ENCODE measurements at places on chromosomes 13 and 19.

DNA sequence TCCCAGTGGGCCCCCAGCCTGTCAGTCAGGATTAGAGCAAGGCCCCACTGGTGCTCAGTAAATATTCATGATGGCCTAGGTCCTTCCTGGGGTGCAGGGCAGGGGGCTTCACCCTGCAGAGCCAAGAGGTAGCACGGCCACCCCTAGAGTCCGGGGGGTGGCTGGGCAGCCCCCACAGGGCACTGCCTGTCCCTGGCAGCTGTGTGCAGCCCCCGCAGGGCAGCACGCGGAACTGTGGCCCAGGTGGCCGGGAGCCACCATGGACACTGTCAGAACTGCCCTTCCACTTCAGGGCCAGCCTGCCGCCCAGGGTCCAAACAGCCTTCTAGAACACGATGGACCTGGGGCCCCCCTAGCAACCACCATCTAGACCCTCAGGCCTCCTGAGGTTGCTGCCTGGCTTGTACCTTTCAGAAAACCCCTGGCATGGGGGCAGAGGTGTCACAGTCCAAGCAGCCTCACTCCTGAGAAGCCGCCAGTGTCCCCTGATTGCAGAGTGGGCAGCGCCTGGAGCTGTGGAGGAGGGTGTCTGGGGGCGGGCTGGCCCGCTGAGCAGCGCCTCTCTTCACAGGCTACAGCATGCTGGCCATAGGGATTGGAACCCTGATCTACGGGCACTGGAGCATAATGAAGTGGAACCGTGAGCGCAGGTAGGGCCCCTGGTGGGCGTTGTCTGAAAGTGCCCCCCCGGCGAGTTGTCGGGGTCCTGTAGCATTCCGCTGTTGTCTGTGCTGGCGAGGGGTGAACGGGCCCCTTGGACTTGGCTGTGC is 2.9 kb upstream of the YJEFN3 start:
- no peak for DNase-seq

DNA sequence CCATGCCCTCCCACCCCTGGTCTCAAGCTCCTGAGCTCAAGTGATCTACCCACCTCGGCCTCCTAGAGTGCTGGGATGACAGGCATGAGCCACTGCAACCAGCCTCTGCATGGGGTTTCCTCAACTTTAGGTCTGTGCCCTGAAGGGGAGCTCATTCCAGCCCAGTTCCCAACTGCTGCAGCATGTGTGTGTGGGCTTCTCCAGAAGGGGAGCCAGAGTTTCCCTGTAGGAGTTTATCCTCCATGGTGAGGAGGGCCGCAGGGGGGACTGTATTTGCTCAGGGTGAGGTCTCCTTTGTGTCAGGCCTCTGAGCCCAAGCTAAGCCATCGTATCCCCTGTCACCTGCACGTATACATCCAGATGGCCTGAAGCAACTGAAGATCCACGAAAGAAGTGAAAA is 11.3 kb upstream of the ZNF808 start:
- no peak for DNase-seq

GRCh38 chr13:53622456-53622855 is 593.8 kb downstream of the OLFM4 start:
- no peak for DNase-seq

- DNase-seq, result no peak
Measured at GRCh38 chr19:7818806-7819205, 11.2 kb upstream of the EVI5L start.

GRCh38 chr19:29495091-29495490 is 30.7 kb upstream of the VSTM2B start:
- peak; percentile 91 for DNase-seq

DNA sequence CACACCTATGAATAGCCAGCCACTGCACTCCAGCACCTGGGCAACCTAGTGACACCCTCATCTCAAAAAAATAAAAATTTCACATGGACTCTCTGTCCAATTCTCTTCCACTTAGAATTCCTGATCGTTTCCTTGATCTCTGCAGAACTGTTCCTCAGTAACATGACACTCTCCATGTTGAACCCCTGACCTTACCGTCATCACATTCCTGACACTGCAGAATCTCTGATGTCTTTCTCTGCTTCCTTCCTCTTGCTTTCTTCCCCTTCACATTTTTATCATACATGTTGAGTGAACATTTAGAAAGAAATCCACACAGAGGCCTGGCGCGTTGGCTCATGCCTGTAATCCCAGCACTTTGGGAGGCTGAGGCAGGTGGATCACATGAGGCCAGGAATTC is 15.0 kb downstream of the ZNF114 start:
- DNase-seq, result no peak

GRCh38 chr13:76775088-76775740 is 111.0 kb downstream of the KCTD12 start:
- no peak for DNase-seq

DNA sequence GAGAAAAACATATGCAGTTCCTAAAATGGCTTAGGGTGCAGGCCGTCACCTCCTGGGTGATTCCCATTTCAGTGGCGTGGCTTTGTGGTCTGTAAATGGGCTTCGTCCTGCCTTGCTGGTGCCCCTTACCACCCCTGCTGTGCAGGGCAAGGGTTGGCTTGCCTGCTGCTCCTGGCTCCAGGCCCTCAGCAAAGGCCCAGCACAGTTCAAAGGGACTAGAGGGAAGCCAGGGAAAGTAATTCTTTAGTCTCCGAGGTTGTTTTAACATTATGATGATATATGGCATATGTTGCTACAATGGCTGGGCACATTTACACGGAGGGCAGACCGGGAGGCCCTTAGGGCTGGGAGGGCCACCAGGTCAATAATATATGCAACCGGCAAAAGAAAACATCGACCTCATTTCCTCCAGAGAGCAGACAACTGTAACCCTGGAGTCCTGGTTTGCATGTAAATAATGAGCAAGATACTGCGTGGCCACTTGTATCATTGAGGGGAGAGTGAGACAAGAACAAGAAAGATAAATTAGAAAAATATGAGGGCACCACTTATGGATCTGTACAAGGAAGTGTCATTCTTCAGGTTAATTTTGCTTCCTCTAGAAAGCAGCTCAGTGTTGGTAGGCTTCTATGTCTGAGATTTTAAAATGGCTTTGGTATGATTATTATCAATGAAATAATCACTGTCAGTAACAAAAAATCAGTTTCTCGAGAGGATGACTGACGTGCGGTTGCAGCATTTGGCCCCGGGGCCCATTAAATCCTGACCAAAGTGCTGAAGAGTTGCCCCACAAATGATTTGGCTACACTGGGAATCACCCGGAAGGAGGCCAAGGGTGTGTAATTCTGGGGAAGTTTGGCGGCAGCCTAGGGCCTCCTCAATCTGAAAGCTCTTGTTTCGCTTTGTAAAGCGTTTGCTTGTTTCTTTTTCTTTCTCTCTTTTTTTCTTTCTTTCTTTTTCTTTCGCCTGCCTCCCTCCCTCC is 32.8 kb upstream of the URI1 start:
- no peak for DNase-seq

- DNase-seq, result no peak
Measured at GRCh38 chr19:5314012-5314906, 26.4 kb downstream of the PTPRS start.

- no peak for DNase-seq
Measured at GRCh38 chr19:8242211-8242821, 33.1 kb downstream of the CERS4 start.

DNA sequence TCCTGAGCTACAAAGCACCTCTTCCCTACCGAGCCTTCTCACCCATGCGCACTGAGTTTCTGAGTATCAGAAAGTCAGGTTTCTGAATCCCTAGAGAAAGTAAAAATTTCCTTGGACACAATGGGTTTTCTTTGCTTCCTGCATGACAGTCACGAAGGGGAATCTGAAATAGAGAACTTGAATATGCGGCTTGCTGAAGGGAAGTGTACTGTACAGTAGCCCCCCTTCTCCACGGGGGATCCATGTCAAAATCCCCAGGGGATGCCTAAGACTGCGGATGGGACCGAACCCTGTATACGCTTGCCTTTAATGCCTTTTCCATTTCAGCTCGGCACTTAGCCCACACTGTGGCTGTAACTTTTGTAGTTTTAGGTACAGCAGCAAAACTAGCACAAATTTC is 107.9 kb downstream of the GGACT start:
- DNase-seq, result no peak

DNA sequence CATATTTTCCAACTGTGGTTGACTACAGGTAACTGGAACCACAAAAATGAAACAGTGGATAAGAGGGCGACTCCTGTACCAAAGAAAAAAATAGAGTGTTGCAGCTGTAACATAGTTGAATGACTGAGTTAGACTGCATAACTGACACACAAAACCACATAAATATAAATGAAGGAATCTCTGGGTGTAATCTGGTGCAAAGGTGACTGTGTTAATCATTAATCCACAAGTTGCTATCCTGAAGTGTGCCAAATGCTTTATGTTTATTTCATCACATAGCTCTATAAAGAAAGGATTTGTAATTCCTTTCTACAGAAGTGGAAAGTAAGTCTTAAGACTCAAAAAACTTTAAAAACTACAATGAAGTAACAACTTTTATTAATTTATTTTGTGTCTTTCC is 6.0 kb upstream of the GJB2 start:
- DNase-seq, result no peak

DNA sequence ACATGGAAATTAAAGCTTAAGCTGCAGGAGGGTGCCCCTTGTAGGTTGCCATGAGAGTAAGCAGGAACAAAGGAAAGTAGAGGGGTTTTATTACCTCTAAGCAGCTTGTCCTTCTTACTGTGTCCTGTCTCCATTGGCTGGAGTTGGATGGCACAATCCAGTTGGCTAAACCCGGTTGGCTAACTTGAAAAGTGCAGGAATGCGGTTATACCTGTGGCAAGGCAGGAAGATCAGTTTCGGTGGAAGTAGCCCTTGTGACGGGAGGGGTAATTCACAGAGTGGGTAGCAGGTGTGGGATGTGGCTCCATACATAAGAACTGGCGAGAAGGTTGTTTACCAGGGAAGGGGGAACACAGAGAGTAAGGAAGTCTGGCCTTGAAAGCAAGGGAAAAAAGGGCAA is 3.2 kb downstream of the ZNF726 start:
- DNase-seq, result no peak

- DNase-seq, result no peak
Measured at GRCh38 chr19:29395111-29395733, 130.6 kb upstream of the VSTM2B start.
